ENCODE measurements at places on chromosomes 16 and 17.

DNA sequence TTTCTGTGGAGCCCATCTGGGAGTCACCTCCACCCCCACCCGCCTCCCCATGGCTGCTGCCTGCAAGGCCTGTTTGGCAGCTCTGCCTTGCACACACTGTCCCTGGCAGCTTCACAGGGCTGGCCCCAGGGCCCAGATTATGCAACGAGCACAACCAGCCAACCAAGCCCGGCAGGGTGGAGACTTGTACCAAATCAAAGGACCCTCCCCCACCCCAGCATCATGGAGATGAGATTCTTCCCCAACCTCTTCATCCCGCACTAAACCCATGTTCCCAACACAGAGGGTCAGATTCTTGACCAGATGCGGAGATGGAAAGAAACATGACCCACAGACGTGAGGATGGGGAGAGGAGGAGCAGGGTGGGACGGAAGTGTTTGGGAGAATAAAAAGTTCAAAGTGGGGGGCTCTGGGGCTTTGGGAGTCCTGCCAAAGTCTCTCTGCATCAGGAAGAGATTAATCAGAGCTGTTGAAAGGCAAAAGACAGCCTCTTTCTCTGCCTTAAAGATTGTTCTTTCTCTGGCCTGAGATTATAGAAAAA, 3.8 kb downstream of the SMARCD2 start:
- DNase-seq: no peak

DNA sequence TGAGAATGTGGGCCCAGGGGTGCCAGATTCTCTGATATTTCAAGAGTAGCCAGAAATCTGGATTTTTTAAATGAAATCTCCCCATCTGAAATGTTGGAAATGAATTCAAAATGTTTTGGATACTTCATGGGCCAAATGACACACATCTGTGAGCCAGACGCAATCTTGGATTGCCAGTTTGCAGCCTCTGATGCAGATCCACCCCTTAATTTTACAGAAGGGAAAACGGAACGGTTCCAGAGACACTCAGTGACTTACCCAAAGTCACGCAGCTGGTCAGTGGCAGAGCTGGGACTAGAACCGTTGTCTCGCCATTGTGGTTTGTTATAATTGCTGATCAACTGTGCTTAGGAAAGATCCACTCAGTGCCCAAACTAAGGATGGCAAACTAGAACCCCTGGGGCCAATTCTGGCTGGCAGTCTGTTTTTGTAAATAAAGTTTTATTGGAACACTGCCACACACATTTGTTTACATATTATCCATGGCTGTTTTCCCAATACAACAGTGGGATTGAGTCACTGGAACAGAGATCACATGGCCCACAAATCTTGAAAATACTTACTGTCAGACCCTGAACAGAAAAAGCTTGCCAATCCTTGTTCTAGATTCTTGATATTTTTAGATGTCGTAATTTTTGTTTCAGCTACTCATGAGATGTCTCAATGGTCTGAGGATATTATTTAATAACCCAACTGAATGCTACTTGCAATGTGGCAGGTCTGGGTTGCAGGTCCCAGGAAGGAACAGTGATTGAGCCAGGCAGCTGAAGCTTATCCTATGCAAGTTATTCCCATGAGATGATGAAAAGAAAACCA, 143.8 kb downstream of the AXIN2 start:
- no peak for DNase-seq

- DNase-seq: no peak
Measured at GRCh38 chr16:56637814-56638750, at the start of gene MT1A. Gene MT1A, plus strand, starts transcription at chr16:56638666. Its CDS starts 73 bp downstream, at chr16:56638739.

DNA sequence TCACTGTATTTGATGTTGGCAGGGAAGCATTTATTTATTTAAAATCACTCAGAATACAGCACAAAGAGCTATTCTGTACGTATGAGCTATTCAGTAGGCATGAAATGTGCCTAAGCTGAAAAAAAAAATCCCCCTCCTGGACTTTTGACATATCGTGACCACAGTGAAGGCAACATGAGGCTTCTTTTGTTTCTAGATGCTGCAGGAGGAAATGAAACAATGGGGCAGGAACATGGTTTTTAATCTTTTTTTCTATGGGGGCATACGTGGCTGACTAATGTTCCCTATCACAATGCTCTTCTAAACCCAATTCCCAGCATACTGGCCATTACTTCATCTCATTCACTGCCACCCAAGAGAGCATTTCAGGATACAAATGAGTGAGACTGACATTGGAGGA, 191.0 kb upstream of the PMFBP1 start:
- DNase-seq: no peak

GRCh38 chr17:82787081-82787848, 35.4 kb downstream of the TBCD start:
- DNase-seq: no peak

GRCh38 chr17:73293031-73293430, 18.8 kb downstream of the CDC42EP4 start:
- DNase-seq: no peak

DNA sequence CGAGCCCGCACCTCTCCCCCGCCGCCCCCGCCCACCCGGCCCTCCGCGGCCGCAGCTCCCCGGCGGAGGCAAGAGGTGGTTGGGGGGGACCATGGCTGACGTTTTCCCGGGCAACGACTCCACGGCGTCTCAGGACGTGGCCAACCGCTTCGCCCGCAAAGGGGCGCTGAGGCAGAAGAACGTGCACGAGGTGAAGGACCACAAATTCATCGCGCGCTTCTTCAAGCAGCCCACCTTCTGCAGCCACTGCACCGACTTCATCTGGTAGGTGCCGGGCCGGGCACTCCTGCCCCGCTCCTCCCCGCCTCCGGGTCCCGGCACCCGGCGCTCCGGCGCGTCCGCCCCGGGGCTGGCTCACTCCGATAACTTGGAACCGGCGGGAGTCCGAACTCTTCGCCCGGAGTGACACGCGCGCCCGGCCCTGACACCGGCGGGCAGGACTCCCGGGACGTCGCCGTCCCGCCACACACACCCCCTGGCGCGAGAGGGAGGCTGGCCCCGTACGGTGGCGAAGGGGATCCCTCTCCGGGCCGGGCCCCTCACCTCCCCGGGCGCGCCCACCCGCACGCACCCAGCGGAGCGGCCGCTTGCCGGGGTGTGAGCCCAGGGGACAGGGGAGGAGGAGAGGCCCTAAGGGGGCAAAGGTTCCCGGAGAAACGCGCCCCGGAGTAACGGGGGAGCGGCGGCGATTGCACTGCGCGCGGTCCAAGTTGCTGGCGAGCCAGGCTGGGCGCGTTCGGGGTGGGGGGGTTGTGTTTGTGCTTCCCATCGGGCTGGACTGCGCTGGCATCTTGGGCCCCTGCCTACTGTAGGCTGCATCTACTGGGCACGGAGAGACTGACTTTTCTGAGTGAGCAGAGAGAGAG, 581 bp downstream of the PRKCA start:
- peak; percentile 53 for DNase-seq

- DNase-seq: no peak
Measured at GRCh38 chr17:49457564-49458535, 37.2 kb upstream of the NGFR start.

- no peak for DNase-seq
Measured at GRCh38 chr17:79062691-79063090, 11.9 kb upstream of the ENGASE start.

DNA sequence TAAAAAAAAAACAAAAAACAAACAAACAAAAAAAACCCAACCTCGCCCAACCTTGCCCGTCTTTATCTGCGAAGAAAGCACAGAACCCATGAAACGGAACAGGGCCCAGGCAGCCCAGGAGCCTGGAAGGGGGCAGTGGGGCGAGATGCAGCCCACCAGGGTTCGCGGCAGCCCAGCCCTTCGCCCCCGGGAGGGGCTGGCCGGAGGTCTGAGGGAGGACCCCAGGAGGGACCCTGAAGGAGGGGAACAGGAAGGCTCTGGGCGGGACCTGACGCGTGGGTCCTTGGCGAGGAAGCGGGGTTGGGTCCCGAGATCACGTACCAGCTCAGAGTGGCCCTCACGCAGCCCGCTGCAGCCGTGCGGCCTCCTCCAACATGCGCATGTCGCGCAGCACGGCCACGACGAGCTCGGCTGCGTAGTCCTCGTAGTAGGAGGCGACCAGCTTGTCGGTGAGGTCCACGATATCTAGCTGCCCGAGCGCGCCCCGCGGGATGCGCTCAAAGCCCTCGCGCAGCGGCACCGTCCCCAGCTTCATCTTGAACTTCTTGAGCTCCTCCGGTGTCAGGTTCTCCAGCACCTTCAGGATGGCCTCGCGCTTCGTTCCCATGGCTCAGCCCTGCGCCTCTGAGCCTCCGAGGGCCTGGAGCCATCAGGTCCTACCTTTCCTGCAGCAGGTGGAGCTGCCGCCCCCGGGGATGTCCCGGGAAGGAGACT, at the start of gene PYDC1:
Gene PYDC1, minus strand, starts transcription at position 714 of the 714 bp plus-strand sequence. Its CDS starts 107 bp downstream, at position 607.
- DNase-seq: no peak

- no peak for DNase-seq
Measured at GRCh38 chr17:17107891-17108431, 65.7 kb downstream of the MPRIP start.

DNA sequence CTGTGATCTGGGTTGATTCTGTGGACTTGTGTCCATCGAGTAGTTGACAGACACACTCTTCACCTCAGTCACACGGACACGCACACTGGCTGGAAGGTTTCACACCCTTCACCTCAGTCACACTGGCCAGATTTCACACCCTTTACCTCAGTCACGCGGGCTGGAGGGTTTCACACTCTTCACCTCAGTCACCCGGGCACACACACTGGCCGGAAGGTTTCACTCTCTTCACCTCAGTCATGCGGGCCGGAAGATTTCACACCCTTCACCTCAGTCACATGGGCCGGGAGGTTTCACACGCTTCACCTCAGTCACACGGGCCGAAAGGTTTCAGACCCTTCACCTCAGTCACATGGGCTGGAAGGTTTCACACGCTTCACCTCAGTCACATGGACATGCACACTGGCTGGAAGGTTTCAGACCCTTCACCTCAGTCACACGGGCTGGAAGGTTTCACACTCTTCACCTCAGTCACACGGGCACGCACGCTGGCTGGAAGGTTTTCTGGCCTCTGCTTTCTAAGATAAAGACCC, 96.2 kb downstream of the PGS1 start:
- DNase-seq: no peak

- DNase-seq: no peak
Measured at GRCh38 chr16:48619547-48619946, 9.6 kb upstream of the N4BP1 start.

DNA sequence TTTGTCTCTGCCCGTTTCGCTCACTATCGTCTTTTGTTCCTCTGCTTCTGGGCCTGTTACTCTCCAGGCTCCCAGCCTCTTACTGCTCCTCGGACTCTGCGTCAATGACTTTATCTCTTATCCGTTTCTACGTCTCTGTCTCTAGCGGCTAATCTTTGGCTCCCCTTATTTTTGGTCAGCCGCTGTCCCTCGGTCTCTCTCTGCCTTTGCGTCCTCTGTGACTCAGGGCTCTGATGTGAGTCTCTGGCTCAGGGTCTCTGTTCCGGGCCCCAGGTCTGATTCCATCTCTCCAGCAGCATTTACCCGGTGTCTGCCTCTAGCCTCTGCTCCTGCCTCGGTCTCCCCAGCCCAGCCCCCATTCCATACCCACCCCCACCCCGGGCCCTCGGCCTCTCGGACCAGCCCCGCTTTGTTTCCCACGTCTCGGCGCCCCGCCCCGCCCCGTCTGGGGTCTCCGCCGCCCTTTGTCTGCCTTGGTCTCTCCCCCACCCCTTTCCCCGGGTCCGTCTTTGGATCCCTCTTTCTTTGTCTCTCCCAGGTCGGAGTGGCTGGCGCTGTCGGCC, 547 bp upstream of the ZNF48 start:
- no peak for DNase-seq

- no peak for DNase-seq
Measured at GRCh38 chr17:83065660-83066542, 13.5 kb upstream of the METRNL start.

GRCh38 chr16:25747160-25747758, 55.5 kb downstream of the HS3ST4 start:
- no peak for DNase-seq

DNA sequence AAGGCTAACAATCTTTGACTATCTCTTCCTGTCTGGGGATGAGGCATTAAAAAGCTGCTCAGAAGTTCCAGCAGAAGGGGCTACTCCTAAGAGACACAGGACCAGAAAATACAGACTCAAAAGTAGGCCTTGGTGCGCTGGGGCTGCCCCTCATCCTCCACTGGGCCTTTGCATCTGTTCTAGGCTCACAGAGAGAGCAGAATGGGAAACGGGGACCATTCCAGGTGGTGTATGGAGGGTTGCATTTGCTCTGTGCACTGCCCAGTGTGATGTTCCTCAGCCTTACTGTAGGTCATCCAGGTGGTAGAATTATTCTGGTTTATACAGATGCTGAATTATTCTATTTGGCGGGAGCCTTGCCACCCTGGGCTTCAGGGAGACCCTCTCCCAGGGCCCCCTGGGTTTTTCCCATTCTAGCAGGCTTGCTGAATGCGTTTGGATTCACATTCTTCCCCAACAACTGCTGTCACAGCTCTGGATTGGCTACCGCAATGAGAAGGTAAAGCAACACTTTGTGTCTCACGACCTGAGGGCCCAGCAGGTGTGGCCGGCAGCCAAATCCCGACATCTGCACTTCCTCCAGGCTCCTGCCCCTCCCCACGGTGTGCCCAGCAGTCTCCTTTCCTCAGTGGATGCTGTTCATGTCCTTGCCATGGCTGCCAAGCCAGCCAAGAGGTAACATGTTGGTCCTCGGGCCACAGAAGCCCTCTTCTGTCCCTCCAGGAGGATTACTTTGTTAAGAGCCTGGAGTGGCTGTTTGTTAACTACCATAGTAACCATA, 25.0 kb upstream of the ZNHIT3 start:
- no peak for DNase-seq

GRCh38 chr17:9144502-9145249, 123.4 kb downstream of the NTN1 start:
- DNase-seq: no peak

DNA sequence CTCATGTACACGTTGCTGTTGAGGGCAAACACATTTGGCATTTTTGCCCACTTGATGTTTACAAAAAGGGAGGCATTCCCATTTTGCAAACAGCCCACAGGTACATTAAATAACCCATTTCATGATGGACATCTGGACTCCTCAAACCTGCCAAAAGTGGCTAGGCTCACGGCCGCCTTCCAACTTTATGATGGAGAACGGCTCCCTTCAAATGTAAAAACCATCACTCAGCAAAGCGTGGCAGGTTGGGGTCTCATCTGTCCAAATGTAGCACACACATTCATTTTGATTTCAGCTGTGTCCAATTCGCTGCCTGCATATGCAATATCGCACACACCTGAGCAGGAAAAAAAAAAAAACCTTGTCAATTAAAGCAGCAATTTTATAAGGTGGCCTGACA, 417.8 kb downstream of the TMEM114 start:
- no peak for DNase-seq

GRCh38 chr16:30969246-30969842, 11.8 kb downstream of the SETD1A start:
- DNase-seq: no peak
